ENCODE measurements at places on chromosomes 4 and X.

DNA sequence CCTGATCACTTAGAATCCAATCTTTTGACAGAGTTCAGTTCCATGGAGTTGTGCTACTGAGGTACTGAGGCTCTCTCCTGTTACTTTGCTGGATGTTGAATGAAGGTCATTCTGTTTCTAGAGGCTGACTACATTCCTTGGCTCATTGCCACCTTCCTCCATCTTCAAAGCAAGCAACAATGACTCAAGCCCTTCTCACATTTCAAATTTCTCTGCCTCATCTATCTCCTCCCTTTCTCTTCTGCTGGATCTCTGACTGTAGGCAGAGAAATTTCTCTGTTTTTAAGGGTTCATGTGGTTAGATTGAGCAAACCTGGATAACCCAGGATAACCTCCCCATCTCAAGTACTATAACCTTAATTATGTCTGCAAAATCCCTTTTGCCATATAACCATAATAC is 775.4 kb downstream of the STPG2 start:
- DNase-seq, result peak; percentile 52

DNA sequence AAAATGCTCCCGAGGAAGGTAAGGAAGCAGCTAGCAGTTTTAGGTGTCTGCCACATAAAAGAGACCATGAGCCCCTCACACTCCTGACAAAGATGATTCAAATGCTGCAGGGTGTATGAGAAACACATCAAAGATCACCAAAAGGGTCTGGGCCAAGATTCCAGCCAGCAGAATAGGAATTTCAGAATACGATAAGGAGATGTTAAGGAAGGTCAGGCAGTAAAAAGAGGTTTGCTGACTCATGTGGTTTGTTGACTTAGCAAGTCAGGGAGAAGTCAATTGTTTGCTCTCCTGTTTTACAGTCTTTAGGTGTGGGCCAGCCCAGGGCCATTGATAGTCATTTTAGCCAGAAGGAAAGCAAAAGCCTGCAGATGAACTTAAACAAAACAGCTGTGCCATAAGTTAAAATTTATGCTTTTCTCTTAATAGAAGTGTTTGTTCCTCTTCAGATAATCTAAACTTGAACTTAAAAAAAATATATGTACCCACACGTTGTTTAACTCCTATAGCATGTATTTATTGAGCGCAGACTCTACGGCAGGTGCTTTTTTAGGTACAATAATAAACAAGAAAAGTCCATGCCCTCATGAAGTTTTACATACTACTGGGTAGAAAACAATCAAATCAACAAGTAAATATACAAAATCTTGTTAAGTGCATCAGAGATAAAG is 115.6 kb downstream of the CAMK2D start:
- no peak for DNase-seq

DNA sequence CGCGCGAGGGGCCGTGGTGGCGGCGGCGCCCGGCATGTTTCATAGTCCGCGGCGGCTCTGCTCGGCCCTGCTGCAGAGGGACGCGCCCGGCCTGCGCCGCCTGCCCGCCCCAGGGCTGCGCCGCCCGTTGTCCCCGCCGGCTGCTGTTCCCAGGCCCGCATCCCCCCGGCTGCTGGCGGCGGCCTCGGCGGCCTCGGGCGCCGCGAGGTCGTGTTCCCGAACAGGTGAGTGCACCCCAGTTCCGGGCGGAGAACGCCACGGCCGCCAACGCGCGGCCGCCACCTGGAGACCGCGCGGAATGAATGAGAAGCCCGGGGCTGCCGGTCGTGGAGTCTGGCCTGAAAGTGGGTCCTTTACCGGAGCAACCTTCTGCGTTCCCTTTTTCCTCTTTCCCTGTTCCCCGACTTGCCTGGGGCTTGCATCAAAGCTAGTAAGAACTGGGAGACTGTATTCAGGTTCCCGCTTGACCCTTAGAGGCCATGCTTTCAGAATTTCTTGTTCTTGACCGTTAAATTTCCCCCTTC is 429 bp downstream of the NOCT start:
- DNase-seq, result no peak

DNA sequence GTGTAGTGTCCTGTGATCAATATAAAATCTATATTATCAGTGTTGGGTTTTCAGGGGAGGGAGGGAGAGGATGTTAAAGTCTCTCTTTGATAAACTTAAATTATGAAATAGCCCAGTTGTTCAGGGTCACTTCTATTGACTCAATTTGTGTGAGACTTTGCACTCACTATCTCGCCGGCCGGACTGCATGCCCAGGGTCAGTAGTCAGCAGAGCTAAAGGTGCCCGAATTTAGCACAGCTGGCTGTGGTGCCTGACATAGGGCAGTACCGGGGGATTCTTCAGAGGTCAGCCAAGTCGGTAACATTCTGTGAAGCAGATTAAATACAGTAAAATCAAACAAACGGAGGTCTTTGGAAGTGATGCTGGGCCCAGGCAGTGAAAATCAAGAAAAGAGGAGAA is 19.2 kb downstream of the GABRQ start:
- DNase-seq, result no peak

- no peak for DNase-seq
Observed at GRCh38 chr4:29009908-29010307, 1710.3 kb upstream of the PCDH7 start.

DNA sequence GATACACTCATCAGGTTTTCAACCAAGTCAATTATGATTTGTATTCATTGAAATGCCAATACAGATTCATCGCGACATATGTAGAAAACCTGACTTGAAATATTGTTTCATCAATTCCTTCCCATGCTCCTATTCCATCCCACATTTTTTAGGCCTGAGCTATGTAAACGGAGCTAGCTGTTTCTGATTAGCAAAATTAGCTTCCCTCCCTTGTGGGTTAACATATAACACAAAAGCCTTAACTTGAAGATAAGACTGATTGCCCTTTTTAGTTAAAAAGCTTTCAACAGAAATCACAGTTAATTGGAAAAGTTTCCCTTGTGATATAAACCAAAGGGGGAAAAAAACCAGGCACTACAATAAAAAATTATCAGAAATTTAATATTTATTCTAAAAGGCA is 32.8 kb upstream of the DCLK2 start:
- no peak for DNase-seq

- no peak for DNase-seq
Observed at GRCh38 chr4:146343199-146343598, 128.9 kb downstream of the REELD1 start.

GRCh38 chr4:165410214-165410613 is 31.4 kb downstream of the CPE start:
- no peak for DNase-seq

GRCh38 chr4:177041356-177041755 is 248.6 kb upstream of the VEGFC start:
- DNase-seq, result no peak

DNA sequence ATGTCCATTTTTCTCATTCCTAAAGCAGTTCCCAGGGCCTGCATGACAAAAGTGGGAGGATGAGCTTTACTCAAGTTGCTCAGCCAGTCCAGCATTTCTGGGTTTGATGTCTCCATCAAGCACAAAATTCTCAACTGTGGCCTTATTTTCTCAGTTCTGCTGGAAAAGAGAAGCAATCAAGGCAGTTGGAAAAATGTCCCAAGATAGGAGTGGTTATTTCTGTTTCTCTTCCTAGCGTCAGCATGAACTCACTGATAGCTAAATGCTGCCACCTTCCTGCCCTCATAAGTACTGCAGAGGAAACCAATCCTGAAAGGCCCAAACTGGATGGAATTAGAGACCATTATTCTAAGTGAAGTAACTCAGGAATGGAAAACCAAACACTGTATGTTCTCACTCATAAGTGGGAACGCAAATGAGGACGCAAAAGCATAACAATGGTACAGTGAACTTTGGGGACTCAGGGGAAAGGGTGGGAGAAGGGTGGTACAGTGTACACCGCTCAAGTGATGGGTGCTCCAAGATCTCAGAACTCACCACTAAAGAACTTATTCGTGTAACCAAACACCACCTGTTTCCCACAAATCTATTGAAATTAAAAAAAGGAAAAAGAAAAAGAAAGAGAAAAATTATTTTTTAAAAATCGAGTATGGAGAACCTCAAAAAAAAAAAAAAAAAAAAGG is 29.6 kb downstream of the ADH7 start:
- no peak for DNase-seq

- DNase-seq, result no peak
Observed at GRCh38 chrX:47146936-47147859, 2.2 kb downstream of the RBM10 start.
